ENCODE measurements at places on chromosomes 13 and 19.

DNA sequence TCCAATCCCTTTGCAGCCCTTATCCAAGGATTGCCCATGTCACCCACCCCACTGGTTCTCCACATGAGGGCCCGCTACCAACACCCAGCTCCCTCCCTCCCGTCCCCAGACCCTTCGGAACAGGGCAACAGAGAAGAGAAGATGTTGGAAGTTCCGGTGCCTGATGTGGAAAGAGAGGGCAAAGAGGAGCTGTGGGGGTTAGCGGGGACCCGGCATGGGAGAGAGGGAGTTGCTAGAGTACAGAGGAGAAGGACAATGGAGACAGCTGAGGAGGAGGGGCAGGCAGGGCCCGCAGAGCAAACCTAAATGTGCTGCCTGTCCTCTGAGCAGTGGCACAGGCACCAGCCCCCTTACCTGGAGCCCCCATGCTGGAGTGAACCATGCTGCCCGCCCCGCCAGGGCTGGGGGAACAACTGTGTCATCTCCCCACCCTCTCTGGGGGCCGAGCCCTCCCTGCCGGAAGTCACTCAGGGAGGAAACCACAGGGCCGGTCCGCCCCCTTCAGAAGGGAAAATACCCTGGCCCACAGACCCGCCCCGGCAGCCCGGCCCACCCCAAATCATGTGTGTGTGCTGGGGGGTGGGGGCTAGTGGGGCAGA, at the start of gene POU2F2:
POU2F2 (minus strand) TSS at position 417 of the 599 bp plus-strand sequence; CDS start at position 382, 35 bp downstream.
- peak; percentile 70 for DNase-seq

- no peak for DNase-seq
Measured at GRCh38 chr13:110872768-110873638, 41.9 kb downstream of the ANKRD10 start.

- no peak for DNase-seq
Measured at GRCh38 chr19:31278555-31279435, 70.4 kb downstream of the TSHZ3 start.

GRCh38 chr13:33846303-33847062, 28.5 kb downstream of the RFC3 start:
- no peak for DNase-seq

DNA sequence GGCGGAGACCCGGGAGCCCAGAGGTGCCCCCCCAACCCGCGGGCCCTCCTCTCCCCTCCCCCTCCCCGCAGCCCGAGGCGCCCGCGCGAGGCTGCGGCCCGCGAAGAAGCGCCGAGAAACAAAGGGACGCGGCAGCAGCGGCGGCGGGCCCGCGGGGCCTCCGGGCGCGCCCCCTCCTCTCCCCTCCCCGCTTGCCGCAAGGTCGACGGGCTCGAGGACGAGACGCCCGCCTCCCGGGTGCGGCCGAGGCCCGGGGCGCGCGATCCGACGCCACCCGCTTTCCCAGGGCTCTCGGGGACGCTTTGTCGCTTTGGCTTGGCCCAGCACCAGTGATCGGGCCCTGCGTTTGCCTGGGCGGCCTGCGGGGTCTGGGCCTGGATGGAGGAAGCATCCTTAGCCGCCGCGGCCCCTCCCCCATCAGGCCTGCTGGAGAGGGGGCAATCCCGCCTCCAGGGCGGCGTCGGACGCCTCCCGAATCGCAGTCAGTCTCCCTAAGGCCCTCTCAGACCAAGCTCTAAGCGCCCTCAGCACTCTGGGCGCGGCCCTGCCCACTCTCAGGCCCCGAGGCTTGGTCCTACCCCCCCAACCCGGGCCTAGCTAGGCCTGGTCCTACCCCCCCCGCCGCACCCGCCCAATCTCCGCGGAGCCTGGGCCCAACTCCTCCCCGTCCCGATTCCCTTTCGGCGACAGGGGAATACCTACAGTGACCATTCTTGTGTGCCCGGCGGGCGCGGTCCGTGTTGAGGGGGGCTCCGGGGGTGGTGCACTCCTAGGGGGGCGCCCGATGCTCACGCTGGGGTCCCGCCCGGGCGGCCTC, 740 bp downstream of the ELAVL3 start:
- DNase-seq: no peak

GRCh38 chr19:5079071-5079774, 110.3 kb downstream of the KDM4B start:
- DNase-seq: no peak

- no peak for DNase-seq
Measured at GRCh38 chr13:83884141-83884540, 1.9 kb upstream of the SLITRK1 start.

DNA sequence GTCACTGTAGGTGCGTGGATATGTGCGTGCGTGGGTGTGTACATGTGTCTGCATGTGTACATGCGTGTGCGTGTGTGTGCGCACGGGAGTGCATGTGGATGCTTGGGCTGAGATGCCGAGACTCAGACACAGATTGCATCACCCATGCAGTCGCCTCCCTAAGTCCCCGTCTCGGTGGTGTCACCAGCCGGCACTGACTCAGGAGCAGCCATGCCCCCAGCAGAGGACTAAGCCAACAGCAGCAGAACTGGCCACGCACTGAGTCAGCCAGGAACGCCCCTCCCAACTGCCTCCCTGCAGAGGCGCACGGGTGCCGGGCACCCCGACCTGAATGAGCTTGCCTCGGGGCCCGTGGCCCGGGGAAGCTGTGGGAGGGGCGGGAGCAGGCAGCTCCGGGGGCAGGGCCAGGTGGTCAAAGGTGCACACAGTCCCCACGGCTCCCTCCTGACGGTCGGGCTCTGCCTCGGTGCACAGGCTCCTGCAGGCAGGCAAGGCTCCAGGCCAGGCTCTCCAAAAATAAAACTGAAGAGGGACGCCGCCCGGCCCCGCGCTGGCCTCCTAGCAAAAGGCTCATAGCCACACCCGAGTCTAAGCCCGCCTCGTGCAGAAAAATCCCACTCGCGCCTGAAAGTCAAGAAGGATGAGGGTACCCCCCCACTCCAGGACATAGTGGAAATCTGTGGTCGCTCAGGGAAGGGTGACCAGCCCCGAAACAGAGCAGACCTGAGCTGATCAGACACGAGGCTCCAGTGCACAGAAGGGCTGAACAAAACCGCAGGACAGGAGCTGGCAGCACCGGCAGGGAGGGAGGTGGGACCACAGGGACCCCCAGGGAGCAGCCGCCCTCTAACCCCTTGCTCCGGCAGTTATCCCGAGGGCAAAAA, 49.2 kb downstream of the GADD45B start:
- DNase-seq: no peak

- DNase-seq: no peak
Measured at GRCh38 chr13:108609353-108609752, 20.1 kb upstream of the MYO16 start.

- no peak for DNase-seq
Measured at GRCh38 chr19:12133069-12133468, 7.1 kb downstream of the ZNF20 start.

DNA sequence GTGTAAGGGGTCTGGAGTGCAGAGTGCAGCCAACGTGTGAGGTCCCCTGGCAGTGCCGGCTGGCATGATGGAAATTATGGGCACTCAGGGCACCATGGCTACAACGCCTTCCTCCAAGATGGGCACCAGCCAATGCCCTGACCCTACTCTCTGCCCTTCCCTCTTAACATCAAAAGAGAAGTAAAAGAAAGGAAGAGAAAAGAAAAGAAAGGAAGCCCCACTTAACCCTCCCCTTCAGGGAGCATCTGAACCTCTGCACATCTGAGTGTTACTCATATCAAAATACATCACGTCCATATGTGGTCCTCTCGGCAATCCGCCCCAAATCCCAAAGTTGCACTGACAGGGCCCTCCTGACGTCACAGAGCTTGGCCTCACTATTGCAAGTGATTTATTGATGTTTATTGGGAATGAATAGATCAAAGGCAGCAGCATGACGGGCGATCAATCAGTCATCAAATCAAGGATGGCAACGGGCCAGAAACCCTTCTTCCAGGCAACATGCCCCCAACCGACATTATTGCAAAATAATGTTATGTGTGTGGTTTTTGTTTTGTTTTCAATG, 1.3 kb downstream of the TSHZ3 start:
- DNase-seq: no peak

- no peak for DNase-seq
Measured at GRCh38 chr19:49366110-49366509, 2.4 kb downstream of the DKKL1 start.

GRCh38 chr19:14672188-14672872, 2.3 kb downstream of the ADGRE3 start:
- peak; percentile 91 for DNase-seq

DNA sequence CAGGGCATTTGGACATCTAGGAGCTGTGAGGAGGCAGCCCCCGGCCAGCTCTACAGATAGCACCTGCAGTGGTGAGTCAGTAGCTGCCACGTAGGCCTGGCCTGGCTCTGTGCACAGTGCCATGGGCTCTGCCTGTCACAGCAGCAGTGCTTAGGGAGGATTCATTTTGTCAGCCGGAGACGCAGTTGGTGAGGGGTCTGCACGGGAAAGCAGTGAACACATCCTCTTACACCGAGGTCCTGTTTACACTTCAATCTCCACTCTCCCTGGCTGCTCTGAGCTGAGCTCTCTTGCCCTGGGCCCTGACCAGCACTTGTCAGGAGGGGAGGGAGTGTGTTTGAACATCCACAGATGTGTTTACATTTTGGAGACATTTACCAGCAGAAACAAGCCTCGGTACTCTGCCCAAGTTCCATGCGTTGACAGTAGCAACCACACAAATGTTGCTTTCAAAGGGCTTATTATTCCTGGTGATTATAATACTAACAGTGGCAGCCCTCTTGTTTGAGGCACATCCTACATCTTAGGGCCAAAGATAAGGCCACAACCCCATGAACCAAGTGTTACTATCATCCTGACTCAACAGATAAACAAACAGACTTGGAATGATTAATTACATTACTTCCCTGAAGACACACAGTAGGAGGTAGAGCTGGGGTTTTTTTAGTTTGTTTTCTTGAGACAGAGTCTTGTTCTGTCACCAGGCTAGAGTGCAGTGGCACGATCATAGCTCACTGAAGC, 148.9 kb downstream of the USP12 start:
- DNase-seq: no peak

- DNase-seq: no peak
Measured at GRCh38 chr19:39187552-39187943, 9.2 kb upstream of the NCCRP1 start.

DNA sequence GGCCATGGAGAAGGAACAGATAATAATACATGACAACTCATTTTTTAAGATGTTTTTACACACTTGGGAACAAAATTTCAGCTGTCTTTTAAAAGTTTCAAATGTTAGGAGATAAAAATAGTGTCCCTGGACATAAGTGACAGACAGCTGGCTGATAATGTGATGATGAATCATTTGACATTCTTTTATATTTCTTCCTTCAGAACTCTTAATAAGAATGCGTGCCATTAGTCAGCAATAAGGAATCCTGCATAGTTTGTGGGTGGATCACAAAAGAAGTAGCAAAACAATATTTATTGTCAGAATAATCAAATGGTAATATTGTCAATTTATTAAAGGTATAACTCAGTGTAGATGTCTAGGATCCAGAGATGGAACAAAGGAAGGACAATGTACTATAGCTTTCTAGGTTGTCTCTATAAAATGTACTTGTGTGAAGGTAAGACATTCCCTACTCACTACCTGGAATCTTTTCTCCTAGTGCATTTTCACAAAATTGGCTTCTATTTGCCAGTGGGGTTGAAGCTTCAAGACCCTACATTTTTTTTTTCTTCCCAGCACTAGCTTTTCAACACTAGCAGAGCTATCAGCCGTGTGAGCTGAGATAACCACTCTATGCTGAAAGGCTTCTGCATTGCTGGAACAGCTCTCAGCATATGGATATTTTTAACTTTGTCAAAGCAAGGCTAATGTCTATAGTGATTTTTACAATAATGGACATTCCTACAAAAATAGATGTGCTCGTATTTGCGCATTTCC, 175.6 kb upstream of the SLITRK6 start:
- no peak for DNase-seq

- DNase-seq: no peak
Measured at GRCh38 chr19:590396-590745, 690 bp downstream of the HCN2 start.

DNA sequence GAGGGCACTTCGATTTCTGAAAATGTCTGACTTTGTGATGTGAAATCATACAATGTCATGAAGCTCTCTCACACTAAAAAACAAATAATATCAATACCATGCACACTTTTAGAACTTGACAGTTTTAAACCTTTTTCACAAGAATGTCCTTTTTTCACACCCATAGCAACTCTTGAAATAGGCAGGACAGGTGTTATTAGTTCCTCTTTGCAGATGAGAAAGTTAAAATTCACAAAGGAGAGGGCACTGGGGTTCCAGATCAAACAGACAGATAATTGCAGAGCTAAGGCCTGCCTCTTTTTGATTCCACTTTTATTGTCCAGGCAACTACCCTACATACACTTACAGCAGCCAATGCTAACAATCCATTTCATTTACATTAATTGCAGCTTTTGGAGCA, 142.8 kb downstream of the KLF12 start:
- no peak for DNase-seq

DNA sequence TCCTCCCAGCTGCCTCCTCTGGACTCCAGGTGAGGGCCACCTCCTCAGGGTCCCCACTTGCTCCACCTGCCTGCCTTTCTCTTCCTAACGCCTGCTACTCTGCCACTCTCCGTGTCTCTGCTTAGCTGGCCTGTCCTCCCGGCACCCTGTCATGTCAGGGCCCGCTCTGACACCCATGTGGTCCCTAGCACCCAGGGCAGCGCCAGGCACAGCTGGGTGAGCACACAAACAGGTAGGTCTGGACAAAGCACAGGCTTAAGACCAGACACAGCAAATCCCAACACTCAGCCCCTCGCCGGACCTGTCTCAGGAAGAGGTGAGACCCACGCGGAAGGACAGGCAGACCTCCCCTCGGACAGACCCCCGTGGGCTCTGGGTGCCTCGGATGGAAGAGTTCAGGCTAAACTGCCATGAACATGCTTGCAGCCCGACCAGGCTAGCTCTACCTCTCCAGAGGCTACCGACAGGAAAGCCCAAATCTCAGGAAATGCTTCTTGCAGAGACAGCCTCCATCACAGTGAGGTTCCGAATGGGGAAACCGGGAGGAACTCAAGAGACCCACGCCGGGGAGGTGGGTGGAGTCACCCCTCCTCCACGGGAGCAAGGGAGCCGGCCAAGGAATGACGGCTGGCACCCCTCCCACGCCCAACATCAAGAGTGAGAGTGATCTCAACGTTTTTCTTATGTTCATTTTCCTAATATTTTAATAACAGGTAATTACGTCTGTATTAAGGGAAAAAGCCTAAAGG, 12.5 kb downstream of the ZNF787 start:
- no peak for DNase-seq

- DNase-seq: no peak
Measured at GRCh38 chr13:104968876-104969275, 1566.6 kb downstream of the EFNB2 start.

GRCh38 chr13:87122551-87122950, 548.6 kb upstream of the SLITRK5 start:
- DNase-seq: no peak

- no peak for DNase-seq
Measured at GRCh38 chr13:41313659-41314197, 2.7 kb downstream of the NAA16 start.

GRCh38 chr19:12774588-12775555, at the start of gene HOOK2:
Gene HOOK2, minus strand, starts transcription at chr19:12775552. Its CDS starts 103 bp downstream, at chr19:12775449.
- DNase-seq: no peak

- no peak for DNase-seq
Measured at GRCh38 chr13:36912369-36912768, 7.7 kb downstream of the SMAD9 start.

GRCh38 chr13:113945857-113946408, 27.9 kb downstream of the C13orf46 start:
- DNase-seq: no peak
